Testis (tissue), 5 donors: ENCODE measurements at places on chromosomes 3 and 15. TPM values are rescaled to one million over a fixed set of nuclear protein-coding genes. Genes with fewer than 3 reads are reported as not detected.

DNA sequence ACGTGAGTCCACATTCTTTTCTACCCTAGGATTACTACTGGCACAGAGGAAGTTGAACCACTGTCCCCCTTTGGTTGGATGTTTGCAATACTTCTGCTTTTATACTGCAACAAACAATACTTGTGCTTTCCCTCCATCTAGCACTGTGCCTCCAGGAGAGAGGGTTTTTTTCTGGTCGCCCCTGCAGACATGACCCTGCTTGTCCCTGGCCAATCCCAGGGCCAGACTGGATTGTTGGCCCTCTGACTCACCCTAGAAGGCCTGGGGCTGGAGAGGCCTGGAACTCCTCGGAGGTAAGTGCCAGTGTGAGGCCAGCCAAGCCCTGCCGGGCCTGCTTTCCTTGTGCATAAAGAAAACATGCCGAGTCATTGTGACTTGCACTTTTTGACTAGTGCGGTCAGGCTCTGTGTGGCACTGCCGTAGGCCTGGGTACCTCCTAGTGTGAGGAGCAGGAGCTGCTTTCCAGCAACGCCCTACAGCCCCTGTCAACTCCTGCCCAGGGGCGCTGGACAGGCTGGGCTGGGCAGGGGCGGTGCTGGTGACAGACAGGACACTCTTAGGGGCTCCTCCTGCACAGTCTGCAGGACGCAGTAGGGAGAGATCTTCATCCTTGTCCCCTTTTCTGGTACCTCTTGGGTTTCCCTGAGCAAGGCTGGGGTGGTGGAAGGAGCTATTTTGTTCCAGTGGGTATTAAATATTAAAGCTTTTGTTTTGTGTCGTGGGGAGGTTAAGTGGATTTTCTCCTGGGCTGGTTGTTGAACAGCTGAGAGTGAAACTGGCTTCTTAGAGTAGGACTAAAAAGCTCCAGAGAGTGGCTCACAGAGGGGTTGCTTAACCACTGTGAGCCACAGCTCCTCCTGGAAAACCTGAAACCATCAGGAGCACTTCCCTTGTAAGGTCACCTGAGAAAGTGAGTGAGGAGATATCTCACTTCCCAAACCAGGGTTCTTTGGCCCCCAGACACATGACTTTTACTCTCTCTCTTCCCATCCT lies 14.4 kb upstream of the TKT start:
- peaks cover 13% of the 10 kb centered on the region for H3K4me1 ChIP-seq
- H3K4me3 ChIP-seq: no peak overlapping the region
- DNase-seq: peak; percentile 89
- H3K27me3 ChIP-seq: no peaks in the 10 kb centered on the region
- no peaks in the 10 kb centered on the region for H3K36me3 ChIP-seq

GRCh38 chr15:90743407-90743806 lies 26.3 kb downstream of the BLM start:
- no peak for DNase-seq
- H3K27ac ChIP-seq: no peak overlapping the region

GRCh38 chr15:95440712-95441111 lies 889.8 kb upstream of the NR2F2 start:
- H3K4me3 ChIP-seq: no peak overlapping the region
- H3K36me3 ChIP-seq: no peaks in the 10 kb centered on the region
- H3K27ac ChIP-seq: peak overlapping the region; percentile 60
- no peaks in the 10 kb centered on the region for H3K27me3 ChIP-seq
- no peak for DNase-seq

DNA sequence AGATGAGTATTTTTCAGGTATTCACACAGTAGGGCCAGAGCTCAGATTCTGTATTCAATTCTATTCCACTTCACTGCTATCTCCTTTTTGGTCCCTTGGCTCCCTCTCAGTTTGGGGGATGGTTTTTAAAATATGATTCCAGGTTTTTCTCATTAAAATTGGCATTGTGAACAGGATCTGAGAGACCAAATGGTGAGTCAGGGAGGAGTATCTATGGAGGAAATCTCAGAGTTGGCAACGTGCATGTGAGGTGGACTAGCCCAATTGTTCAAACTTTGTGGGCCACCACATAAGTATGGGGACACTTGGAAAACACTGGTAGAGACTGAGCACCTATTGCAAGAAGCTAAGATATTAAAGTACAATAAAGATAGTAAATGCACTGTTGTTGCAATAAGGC lies 53.9 kb upstream of the TTC14 start:
- H3K4me1 ChIP-seq: no peaks in the 10 kb centered on the region
- DNase-seq: no peak
- no peaks in the 10 kb centered on the region for H3K27me3 ChIP-seq
- no peaks in the 10 kb centered on the region for H3K36me3 ChIP-seq
- no peak overlapping the region for H3K4me3 ChIP-seq

- no peaks in the 10 kb centered on the region for H3K36me3 ChIP-seq
- no peaks in the 10 kb centered on the region for H3K4me1 ChIP-seq
- H3K27me3 ChIP-seq: no peaks in the 10 kb centered on the region
- H3K27ac ChIP-seq: no peak overlapping the region
Measured at GRCh38 chr15:42523331-42523730, 25.3 kb downstream of the LRRC57 start.

The TRIM59 gene
- 13.9 TPM for polyA plus RNA-seq

- DNase-seq: peak; percentile 34
- no peak overlapping the region for H3K4me3 ChIP-seq
- H3K27ac ChIP-seq: no peak overlapping the region
- no peaks in the 10 kb centered on the region for H3K4me1 ChIP-seq
- H3K36me3 ChIP-seq: no peaks in the 10 kb centered on the region
Measured at GRCh38 chr15:41022487-41023090, 69.3 kb downstream of the CHAC1 start.

The RTP1 gene
- 0.59 TPM for polyA plus RNA-seq
